A549 (cell line): ENCODE measurements at places on chromosomes 11 and 22.

GRCh38 chr11:128407962-128408361 lies 179.4 kb downstream of the ETS1 start:
- no peak for DNase-seq

GRCh38 chr11:9895006-9895405 lies 231.1 kb downstream of the SWAP70 start:
- DNase-seq: no peak

DNA sequence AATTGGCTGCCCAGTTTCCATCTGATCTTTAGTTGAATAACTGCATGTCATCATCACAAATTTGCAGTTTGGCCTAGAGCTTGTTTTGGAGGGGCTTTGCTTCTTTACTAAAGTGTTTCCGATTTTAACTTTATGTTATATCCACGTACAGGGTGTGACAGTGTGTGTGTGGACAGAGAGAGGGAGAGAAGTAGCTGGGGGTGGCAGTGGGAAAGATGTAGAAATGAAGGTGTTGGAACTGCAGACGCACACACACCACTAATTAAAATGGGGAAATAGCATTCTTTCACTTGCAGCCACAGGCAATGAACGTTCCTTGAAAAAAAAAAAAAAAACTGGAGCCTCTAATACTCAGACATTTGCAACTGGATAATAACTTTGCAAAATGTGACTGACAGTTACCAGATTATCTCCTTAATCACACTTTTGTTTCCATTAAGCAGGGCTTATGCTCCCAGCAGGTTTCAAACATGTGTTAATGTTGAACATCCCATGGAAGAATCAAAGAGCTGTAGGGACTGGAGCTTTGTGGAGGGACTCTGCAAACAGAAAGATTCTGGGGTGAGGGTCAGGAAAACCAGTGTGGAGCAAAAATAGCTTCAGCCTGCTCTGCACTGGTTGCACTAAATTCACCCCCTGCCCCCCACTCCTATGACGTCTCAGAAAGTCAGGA lies 238.1 kb upstream of the TENM4 start:
- no peak for DNase-seq

DNA sequence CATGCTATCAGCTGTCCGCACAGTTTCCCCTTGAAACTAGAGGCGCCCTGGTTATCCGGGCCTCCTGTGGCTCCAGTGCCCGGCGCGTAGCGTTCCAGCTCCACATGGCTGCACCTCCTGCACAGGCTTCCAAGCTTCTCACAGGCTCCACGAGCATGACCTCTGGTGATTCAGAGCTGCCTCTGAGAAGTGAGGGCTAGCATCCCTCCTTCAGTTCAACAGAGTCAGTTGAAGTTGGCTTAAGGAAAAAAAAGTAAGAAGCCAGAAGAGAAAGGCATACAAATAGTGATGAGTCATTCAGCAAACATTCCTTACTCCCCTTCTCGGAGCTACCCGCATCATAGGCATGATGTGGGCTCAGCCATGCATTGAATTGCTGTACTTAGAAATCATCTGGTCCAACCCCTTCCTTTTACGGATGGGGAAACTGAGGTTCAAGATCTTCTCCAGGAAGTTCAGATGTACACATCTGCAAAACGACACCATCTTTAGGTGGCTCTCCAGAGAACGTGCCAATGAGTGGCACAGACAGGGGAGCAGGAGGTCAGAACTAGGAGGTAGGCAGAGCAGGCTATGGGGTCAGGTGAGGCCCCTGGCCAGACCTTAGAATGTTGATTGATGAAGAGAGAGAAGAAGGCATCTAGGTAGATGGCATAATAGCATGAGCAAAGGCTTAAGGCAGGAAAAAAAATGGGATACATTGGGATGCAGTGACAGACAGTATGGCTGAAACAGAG lies 216.3 kb upstream of the TBCEL start:
- peak; percentile 78 for DNase-seq

DNA sequence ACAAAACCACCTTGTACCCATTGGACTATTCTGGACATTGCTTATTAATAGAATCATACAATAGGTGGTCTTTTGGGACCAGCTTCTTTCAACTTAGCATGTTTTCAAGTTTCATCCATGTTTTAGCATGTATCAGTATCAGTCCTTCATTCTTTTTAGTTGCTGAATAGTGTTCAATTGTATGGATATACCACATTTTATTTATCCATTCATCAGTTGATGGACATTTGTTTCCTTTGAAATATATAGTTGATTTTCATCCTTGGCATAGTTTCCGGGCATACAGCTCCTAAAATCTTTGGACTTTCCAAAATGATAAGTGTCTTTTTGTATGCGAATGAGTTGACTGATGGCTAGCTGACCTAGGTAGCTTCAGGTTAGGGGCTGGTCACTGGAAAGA lies 12.2 kb downstream of the PPP6R3 start:
- no peak for DNase-seq

DNA sequence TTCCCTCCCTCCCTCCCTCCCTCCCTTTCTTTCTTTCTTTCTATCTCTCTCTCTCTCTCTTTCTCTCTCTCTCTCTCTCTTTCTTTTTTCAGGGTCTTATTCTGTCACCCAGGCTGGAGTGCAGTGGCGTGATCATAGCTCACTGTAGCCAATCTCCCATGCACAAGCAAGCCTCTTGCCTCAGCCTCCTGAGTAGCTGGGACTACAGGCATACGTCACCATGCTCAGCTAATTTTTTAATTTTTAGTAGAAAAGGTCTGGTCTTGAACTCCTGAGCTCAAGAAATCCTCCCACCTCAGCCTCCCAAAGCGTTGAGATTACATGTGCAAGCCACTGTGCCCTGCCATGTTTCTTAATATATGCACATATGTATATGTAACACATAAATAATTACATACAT lies 19.0 kb downstream of the TSKU start:
- no peak for DNase-seq

- DNase-seq: no peak
Measured at GRCh38 chr11:48341466-48341865, 16.7 kb downstream of the OR4C3 start.

- no peak for DNase-seq
Measured at GRCh38 chr11:1447845-1448825, 38.4 kb downstream of the MOB2 start.

GRCh38 chr11:124791626-124792341 lies 8.4 kb downstream of the MSANTD2 start:
- DNase-seq: no peak

- DNase-seq: no peak
Measured at GRCh38 chr11:42901084-42901483, 410.7 kb upstream of the API5 start.

GRCh38 chr11:83715927-83716535 lies 429.9 kb upstream of the CCDC90B start:
- no peak for DNase-seq

DNA sequence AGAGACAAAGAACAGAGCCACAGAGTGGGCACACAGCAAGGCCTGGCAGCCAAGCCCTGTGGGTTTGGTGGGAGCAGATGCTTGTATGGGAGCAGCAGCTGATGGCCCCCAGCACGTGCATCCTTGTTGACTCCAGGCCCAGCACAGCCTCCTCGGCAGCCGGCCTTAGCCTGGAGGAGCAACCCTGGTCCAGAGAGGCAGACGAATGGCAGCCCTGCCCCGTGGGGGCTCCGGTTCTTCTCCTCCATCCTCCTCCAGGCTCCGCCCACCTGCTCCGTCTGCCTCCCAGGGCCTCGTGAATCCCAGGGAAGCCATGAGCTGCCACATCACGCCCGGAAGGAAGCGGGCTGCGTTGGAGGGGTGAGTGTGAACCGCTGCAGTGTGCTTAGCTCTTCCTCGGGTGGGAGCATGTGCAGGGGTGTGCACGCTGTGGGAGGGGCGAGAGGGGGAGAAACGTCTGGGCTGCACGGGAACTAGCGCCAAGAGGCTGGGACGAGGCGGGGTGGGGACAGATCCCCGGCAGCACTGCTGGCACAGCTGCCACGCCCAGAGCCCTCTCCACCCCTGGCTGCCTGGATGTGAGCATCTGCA lies 36.3 kb upstream of the JAM3 start:
- DNase-seq: no peak

- DNase-seq: no peak
Measured at GRCh38 chr11:80473562-80473961, 1032.7 kb upstream of the TENM4 start.

DNA sequence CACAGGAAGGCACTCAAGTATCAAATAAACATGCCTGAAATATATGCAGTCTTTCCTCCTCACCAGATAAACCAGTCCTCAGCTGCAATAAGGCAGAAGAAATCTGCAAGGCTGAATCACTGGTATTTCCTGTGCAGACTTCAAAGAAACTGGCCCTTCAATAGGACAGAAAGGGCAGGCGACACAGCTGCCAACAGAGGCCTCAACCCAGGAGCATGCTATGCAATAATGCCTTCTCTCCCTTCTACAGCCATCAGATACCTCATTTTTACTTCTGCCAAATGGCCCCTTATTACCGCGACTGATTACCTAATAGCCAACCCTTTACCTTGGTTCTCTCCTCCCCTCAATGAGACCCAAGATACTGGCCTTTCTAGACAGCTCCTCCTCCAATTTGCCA lies 8.0 kb downstream of the NUMA1 start:
- no peak for DNase-seq

DNA sequence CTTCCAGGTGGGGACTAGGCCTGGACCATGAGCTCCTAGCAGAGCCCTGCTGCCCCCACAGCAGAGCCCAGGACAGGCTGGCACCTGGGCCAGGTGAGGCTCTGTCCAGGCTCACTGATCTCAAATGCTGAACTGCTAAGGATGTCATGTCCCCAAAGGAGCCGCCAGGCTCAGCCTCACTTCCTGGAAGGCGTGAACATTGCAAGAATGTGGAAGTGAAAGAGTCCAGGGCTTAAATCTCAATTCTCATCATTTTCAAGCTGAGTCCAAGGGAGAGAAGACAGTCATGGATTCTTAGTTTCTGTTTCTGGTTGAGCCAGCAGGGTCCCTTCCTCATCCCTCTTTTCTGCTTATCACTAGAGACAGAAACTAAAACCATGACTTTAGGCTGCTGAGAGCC lies 5.0 kb downstream of the ASCL2 start:
- no peak for DNase-seq

DNA sequence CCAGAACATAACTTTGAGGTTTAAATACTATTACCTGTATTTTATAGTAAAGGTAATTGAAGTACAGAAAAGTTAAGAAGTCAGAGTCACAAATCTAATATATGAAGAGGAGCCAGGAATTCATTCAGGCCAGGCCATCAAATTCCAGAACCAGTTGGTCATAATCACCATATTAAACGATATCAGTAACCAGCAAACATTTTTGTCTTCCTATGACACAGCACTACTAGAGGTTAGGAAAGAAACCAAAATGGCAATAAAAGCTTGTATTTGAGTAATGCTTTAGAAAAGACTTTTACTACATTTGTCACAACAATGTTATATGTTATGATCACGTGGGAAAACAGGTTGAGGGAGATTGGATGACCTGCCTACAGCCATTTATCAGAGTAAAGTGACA lies 62.2 kb downstream of the DKK3 start:
- DNase-seq: no peak

DNA sequence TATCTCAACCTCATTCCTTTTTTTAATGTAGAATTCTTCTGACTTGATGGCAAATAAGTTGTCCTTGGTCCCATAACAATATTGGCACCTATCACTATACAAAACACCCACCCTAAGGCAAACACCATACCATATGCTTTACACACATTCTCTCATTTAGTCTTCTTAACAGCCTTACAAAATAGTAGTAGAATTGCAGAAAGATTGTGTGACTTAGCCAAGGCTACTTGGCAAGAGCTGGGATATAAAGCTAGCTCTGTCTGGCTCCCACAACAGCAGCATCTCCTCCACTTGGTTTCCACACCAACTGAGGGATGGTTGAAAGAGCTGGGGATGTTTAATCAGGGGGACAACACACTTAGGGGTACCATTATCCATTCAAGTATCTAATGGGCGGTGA lies 9.8 kb upstream of the ZDHHC13 start:
- no peak for DNase-seq

- DNase-seq: peak; percentile 39
Measured at GRCh38 chr22:32080904-32081303, 37.8 kb downstream of the SLC5A1 start.

DNA sequence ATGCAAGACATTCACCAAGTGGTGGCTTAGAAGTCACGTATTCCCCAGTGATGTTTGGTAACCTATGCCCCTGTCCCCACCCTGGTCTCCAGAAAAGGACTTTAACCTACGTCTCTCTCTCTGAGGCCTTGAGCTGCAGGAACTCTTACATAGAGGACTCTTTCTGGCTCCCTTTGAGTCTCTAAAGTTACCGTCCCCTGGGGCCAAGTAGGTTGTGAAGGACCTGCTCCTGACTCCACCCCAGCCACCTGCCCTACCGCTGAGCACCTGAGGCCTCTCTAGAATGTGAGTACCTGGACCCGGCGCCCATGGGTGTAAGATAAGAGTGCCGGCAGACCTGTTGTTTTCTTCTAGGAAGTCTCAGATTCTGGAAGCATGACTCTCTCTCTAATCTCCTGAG lies 95.4 kb downstream of the TIMP3 start:
- DNase-seq: no peak
